Cortex of kidney (tissue), 1 donor: ENCODE measurements at places on chromosomes 7 and 10.

- DNase-seq = no peak
These were observed 35.9 kb downstream of the SVIL start for GRCh38 chr10:29598851-29599311.

GRCh38 chr10:93415693-93416092, 66.4 kb downstream of the MYOF start:
- no peak for DNase-seq

DNA sequence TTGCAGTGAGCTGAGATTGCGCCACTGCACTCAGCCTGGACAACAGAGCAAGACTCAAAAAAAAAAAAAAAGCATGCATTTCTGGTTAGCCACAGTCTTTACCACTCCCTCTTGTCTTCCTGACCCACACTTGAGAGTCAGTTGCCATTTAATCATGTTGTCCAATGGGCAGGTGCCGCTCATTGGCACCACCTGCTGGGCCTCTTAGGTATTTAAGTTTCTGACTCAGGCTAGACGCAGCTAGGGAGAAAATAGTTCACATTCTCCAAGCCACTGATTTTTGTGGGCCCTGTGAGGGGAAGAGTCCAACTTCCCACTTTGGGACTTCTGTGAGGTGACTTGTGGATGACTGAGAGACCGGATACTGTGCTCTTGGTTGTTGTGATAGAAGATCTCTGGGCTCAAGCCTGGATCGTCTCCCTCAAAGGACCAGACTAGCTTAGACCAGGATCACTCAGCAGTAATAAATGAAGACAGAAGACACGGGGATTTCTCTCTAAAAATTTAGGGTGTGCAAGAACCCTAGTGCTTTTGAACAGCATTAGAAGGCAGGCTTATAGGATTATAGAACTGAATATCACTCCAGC, 26.8 kb upstream of the SORCS3 start:
- DNase-seq = no peak

DNA sequence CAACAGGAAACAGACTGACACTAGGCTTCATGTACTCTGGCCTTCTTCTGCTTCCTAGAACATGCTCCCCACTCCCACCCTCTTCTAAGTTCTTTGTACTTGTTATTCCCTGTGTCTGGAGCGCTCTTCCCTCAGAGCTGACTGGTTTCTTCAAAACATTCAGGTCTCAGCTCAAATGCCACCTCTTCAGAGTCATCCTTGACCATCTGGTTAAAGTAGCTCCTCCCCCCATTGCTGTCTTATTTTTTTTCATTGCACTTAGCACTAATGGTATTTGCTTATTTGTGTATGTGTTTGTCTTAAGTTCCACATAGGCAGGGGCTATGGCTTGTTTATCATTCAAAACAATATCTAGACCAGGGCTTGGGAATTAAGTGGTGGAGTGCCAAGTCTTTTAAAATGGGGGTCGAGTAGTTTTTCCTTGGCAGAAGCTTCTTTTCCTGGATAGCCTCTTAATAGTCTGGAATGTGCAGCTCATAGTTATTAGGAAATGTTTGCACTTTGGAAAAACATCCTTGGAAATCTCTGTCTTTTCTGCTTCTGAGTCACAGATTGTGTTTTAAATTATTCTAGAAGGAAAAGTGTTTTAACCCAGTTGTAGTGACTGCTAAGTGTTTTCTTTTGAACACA, 60.0 kb downstream of the RALA start:
- no peak for DNase-seq

DNA sequence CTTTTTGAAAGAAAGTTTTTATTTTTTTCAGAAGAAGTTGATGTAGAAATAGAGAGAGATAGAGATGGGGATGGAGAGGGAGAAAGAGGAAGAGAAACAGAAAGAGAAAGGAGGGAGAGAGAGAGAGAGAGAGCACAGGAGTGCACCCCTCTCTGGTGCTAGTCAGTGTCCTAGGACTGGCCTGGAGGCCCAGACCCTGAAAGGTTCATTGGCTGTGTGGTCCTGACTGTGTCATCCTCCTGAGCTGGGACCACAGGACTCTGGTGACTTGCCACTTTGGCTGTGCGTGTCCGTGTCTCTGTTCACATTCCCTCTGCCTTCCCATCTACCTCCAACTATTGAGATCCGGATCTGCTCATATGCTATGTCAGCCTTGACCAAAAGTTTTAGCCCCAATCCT, 62.1 kb upstream of the SHH start:
- DNase-seq = no peak

- no peak for DNase-seq
These were observed 511.3 kb upstream of the ZMIZ1 start for GRCh38 chr10:78557433-78557925.

GRCh38 chr10:24884316-24884715, 68.1 kb downstream of the PRTFDC1 start:
- DNase-seq = no peak

DNA sequence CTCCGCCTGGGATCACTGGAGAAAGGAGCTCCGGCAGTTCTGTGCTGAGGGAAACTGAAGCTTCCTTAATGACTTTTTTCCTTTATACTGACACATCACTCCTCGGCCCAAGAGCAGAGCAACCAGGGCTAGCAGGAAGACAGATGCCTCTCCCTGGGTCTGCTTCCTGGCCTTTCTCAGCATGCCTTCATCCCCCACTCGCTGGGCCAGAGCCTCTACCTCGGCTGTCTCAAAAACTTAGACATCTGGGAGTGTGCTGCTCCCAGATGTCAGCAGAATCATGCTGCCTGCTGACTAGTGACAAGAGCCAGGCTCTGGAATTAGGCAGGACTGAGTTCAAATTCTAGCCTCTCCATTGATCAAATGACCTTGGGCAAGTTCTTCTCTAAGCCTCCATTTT, 24.4 kb upstream of the LRRC4 start:
- DNase-seq = no peak

DNA sequence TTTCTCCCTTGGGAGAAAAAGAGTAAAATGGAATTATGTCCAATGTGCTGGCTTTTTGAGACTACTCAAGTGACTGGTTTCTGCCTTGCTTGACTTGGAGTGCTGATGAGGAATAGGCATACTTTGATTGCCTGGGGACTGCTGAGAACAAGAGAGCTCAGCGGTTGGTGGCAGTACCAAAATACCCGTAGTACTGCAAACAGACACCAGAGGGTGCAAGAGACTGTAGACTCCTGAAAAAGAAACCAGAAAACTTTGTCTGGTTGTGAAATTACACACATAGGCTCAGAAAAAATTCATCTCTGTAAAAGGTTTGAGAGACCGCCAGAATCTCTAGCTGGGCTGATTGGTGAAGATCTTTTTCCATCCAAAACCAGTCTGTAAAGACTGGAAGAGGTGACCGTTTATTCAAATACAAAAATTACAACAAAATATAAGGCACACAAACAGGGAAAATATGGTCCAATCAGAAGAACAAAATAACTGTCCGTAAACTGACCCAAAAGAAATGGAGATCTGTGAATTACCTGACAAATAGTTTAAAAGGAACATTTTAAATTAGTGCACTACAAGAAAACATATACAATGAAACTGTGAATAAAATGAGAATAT, 18.5 kb downstream of the BICC1 start:
- DNase-seq = no peak

DNA sequence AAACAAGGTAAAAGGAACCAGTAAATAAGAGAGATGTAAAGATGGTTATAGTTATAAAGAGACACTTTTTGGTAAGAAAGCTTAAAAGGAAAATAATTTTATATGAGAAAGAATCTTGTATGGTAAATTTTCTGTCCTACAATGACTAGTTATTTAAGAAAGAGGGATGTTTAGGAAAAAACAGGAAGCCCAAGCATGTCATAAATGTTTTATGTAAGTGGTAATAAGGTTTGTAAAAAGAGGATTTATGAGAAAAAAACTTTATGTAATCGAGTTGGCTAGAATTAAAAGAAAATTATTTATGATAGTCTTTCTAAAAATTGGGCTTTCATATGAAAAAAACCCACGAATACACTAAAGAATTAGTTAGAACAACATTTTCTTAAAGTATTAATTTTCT, 34.2 kb upstream of the CREB3L2 start:
- DNase-seq = no peak

DNA sequence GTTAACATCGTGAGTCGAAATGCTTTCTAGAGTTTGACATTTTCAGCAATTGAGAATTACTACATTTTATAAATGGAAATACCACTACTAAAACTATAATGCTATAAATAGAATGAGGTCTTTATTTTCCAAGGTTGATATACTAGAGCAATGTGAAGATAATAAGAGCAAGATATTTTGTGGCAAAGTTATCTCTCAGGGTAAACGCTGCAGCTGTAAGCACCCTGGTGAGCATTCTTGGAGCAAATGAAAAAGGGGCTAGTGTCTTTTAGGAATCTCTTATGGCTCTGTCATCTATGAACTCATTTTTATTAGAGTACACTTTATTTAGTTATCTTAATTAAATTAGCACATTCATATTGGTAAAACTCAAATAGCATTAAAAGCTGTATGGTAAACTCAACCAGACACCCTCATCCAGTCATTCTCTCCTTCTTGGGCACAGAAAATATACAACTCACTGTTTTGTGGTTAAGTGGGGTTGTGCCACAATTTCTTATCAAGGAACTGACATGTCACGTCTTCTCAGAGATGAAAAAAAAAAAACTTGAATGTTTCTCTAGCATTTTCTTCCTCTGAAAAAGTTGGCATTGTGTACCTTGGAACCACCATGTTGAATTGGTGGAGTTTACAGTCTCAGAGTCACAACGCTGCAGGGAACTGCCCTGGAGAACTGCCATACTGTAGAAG, 289.5 kb upstream of the PFKP start:
- no peak for DNase-seq

- no peak for DNase-seq
These were observed 147.2 kb upstream of the KLF14 start for GRCh38 chr7:130881091-130881798.

GRCh38 chr10:62959553-62959952, 143.4 kb upstream of the EGR2 start:
- DNase-seq = no peak

GRCh38 chr7:113892818-113893217, 26.0 kb downstream of the PPP1R3A start:
- DNase-seq = no peak

DNA sequence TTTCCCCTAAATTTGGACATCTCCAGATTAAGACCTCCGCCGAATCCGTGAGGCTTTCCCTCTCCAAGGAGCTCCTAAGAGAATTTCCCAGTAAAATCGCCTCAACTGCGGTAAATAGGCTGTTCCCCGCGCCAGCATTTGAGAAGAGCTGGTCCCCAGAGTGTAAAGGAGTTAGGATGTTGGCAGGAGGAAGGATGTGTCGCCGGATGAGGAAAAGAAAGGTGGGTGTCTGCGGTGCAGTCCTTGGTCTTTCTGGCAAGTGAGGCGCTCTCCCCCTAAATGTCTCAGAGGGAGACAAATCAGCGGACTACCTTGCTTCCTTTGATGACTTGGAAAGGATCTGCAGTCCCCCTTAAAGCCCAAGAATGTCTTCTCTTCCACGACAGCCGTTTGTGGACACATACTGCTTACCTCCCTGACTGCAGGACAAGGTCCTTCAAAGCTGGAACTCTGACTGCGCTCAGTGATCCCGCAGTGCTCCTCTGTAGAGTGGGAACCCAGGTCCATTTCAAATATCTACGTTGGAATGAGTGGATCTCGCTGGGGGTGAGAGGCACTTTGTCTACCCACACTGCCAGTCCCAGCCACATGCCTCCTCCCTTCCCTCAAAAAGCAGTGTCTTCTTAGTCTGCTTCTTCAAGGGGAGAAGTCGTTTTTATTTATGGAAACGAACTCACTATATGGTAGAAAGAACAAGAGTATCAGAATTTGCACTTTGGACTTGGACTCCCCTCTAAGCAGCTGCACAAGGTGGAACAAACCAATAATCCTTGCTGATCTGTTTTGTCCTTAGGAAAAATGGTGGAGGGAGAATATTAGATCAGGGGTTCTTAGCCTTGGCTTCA, 1.1 kb upstream of the DLG5 start:
- no peak for DNase-seq

- no peak for DNase-seq
These were observed 187.2 kb upstream of the CELF2 start for GRCh38 chr10:10830293-10830986.

- DNase-seq = no peak
These were observed 59.4 kb downstream of the PLCE1 start for GRCh38 chr10:94052866-94053791.

- no peak for DNase-seq
These were observed 80.6 kb upstream of the TBX20 start for GRCh38 chr7:35334506-35334905.

DNA sequence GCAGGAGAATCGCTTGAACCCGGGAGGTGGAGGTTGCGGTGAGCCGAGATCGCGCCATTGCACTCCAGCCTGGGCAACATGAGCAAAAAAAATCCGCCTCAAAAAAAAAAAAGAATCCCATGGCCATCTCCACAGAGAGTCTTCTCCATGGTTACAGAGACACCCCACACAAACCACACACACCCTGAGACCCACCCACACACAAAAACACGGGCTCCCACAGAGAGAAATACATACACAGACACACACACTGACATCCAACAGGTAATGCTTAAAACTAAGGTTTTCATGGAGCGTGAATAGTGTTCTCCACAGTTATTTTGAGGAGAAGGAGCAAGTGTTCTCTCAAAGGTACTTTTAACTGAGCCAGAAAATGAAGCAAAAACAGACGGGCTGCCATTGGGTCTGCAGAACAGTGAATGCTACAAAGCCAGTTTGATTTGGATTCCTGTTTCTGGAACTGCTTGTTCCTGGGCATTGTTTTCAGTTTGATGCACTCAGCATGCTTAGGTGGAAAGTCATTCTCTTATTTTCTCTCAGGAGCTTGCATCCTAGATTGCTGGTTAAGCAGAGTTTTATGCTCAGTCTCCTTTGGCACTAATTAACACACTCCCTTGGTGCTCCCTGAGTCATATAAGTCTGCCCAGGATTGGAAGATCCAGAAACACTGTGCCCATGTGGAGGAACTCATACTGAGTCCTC, 15.4 kb downstream of the AHCYL2 start:
- no peak for DNase-seq

DNA sequence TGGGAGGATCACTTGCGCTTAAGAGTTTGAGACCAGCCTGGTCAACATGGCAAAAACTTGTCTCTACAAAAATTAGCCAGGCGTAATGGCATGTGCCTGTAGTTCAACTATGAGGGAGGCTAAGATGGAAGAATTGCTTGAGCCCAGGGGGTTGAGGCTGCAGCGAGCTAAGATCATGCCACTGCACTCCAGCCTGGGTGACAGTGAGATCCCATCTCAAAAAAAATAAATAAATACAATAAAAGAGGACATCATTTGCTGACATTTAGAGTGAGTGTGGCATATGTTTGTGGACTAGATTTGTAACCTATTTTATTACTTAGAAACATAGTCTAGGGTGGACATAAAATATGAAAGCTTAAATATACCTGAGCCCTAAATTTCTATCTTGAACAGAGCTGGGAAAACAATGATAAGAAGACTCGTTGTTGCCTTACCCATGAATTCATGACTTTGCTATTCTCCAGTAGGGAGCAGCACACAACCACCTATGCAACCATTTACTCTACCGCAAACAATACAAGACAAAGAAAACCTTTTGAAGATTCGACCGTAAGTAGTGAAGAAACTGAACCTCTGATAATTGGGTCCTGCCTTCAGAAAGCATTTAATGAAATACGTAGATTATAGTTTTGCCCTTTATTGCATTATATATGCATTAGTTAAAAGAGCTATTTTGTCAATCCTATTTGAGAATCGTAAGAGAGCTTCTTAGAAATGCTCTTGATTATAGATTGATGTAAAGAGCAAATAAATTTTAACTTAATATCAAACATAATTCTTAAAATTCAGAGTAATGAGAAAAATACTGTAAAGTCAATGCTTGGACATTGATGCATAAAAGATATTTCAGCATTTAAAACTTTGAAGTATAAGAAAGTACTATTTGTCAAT, 83.5 kb downstream of the GNAT3 start:
- no peak for DNase-seq
